ENCODE measurements at places on chromosomes 3 and 15.

- DNase-seq, result no peak
These were observed 119.4 kb downstream of the SPATA16 start for GRCh38 chr3:173021547-173022185.

- DNase-seq, result no peak
These were observed 176.5 kb upstream of the PFN2 start for GRCh38 chr3:150146991-150147761.

DNA sequence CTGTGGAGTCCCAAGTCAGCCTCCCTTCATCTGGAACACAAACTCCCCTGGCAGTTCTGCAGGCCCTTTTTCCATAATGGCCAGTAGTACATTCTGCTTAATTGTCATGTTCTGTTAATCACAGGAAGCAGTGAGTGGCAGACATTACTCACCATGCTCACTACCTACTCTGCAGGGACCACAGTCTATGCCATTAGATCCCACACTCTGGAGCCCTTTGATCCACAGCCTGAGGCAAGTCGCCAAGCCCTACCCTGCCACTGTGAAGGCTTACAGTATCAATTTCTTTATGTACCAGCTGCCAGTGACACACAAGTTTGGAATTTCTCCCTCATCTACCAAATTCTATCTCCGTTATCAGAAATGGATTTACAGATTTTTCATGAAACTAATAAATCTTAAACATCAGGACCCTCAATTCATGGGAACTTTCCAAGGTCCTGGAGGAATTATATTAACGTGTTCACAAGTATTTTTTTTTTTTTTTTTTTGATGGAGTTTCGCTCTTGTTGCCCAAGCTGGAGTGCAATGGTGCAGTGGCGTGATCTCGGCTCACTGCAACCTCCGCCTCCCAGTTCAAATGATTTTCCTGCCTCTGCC is 20.6 kb upstream of the WWTR1 start:
- no peak for DNase-seq

DNA sequence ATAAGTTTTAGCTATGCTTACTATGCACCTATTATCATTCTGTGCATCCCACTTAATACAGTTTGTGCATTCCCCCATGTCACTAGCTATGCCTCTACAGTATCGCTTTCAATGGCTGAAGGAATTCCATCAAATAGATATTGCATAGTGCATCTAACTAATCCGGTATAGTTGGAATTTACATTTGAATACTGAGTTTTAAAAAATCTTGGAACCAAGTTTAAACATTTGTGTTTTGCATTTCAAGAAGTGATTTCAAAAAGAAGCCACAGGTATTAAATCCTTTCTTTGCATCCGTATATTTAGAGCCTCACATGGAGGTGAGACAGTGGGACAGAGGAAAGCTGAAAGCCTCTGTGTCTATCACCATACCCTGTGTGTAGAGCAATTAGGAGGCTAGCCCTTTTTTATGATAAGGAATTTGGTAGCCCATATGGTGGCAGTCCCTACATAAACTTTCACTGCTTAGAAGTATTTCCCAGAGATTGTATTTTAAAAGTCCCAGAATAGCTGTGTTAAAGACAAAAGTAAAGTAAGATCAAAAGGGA is 960.2 kb upstream of the CFAP20DC start:
- DNase-seq, result no peak
